Mesendoderm (in vitro differentiated cells): ENCODE measurements at places on chromosomes 11 and 22.

GRCh38 chr22:42560781-42561180 lies 7.0 kb downstream of the SERHL2 start:
- DNase-seq = peak; percentile 77

DNA sequence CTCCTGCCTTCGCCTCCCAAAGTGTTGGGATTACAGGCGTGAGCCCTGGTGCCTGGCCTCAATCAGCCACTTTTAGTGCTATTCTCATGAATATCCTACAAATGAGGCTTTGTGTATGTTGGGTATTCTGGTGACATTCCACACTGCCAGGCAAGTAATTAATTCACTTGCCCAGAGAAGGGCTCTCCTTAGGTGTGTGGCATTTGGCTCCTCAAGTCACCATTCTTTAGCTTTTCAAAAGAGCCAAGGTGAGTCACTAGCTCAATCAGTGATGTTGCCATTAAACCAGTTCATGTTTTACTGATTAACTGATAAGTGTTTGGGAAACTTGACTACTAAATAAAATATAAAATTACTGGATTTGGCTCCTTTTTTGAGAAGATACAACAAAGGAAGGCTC lies 52.2 kb downstream of the SLC25A17 start:
- no peak for DNase-seq

DNA sequence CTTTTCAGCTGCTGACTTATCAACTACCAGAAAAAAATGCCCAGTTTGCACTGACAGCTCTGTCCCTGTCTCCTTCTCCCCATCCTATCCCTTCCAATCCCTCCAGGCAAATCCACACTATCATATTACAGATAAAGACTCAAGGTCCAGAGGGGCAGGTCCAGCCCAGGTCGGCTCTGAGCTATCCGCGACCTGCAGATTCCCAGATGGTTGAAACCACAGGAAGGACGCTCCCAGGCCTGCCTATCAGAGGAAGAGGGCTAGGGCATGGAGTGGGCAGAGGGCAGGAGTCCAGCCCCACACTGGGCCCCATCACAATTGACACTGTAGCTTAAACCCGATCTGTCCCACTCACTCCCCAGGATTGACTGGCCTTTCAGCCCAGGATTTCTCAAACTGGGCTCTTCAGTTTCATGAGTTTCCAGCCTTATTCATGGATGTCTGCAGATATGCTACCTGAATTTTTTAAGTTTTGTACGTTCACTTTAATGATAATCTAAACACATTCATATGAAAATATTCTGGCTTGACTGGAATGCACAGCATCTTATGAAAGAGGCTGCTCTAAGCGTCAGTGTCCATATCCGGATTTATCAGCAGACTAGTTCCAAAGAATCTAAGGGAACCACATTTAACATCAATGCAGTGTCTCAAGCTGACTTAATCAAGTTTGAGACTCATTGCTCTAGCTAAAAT lies 16.4 kb upstream of the FCHSD2 start:
- no peak for DNase-seq

- no peak for DNase-seq
Observed at GRCh38 chr11:35539256-35539655, 13.8 kb upstream of the PAMR1 start.

DNA sequence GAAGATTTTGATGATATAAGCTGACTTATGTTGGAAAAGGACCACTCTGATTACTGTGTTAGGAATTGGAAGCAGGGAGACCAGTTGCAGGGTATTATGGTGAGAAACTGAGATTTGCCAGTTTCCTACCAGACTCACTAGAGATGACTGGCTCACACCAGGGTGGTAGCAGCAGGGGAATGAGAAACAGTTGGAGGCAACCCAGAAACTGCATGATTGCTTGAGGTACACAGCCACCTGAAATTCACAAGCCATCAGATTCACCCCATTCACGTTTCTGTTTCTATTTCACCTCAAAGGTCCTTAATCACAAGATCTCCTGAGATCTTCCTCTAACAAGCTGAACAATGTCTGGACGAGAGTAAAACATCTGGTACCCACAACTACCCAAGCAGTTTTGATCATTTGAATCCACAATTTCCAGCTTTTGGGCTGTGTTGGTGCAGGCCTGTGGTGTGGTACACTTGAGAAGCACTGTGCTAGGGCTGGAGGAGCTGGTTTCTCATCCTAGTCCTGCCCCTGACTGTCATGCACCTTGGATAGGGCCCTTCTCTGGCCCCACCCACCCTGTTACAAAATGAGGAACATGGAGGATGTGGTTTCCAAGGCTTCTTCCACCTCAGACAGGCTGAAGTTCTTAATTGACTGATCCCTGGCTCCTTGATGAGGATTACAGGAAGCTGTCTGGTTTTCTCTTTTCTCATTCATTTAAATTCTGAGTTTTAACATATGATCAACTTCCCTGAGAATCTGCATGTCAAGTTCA lies 233.4 kb downstream of the INSC start:
- no peak for DNase-seq

- DNase-seq = no peak
Observed at GRCh38 chr11:60978546-60979380, 7.3 kb downstream of the CD6 start.

- no peak for DNase-seq
Observed at GRCh38 chr22:46202897-46203600, 47.0 kb downstream of the CDPF1 start.

GRCh38 chr11:72225411-72225951 lies 914 bp downstream of the INPPL1 start:
- DNase-seq = peak; percentile 26

DNA sequence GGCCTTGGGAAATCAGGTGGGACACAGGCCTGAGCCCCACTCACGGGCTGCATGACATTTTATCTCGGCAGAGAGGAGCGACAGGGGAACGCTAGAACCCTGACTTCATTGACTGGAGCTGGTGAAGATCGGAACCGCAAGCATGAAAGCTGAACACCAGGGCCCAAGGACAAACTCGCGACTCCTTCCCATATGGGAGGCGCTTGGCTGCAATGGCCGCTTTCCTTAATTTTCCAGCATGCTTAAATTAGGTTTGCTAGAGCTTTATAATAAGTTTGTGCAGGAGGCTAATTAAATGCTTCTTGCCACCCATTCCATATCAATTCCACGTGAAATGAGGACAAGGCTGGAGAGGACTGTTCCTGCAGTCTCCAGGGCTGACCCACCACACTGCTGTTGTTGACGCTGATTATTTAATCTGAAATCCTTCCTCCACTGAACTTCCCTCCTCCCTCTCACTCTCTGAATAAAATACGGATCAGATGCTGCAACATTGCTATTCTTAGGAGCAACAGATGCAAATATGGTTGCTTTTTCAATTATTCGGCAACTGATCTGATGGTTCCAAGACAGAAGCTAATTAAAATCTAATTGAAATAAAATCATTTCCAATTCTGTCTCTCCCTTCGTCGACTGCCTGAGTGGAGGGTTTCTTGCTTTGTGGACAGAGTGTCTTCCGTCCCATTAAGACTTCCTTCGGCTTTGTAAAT lies 692.9 kb downstream of the OPCML start:
- DNase-seq = no peak

DNA sequence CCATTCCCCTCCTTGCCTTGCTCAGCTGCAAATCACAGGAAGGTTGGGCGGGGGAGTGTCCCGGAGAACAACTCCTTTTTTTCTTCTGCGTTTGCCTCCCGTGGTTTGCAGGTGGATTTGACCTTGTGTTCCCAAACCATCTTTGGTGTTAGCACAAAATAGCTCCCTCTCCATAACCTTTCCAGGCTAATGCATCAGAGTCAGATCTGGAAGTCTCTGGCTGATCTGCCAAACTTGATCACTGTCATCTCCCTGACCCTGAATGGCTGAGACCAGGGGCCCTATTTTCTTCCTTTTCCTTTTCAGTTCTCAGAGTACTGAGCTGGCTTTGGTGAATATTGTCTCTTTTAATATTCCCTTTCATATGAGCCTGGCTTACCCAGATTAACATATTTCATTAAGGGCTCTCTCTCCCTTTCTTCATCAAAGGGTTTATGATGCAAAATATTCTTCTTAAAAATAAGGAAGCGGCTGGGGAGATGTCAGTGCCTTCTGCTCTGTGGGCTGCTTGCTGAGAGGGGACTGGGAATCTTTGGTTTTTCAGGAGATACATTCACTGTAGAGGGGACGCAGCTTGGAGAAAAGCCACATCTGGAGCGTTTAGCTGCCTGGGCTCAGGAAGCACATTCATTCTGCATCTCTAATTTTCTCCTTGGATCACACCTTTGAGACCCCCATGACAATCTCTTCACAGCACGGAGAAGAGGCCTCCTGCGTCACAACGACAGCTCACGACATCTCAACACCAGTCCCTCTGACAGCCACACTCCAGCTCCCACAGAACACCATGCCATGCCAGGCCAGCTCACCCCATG lies 148.3 kb downstream of the CEP164 start:
- no peak for DNase-seq

DNA sequence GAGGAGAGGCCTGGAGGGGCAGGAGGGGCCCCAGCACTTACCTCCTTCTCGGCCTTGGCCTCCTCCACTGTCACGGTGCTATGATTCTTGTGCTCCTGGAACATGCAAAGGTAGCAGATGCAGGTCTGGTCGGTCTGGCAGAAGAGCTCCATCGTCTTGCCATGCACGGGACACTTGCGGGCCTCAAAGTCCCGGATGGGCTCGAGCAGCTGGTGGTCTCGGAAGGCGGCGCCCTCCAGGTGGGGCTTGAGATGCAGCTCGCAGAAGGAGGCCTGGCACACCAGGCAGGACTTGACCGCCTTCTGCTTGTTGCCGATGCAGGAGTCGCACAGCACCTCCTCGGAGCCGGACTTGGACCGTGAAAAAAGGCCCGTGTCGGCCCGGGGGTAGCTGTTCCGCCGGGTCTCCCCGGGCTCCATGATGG lies 714 bp downstream of the TRIM29 start:
- no peak for DNase-seq

- DNase-seq = no peak
Observed at GRCh38 chr22:22906907-22907550, 19.4 kb downstream of the IGLL5 start.

DNA sequence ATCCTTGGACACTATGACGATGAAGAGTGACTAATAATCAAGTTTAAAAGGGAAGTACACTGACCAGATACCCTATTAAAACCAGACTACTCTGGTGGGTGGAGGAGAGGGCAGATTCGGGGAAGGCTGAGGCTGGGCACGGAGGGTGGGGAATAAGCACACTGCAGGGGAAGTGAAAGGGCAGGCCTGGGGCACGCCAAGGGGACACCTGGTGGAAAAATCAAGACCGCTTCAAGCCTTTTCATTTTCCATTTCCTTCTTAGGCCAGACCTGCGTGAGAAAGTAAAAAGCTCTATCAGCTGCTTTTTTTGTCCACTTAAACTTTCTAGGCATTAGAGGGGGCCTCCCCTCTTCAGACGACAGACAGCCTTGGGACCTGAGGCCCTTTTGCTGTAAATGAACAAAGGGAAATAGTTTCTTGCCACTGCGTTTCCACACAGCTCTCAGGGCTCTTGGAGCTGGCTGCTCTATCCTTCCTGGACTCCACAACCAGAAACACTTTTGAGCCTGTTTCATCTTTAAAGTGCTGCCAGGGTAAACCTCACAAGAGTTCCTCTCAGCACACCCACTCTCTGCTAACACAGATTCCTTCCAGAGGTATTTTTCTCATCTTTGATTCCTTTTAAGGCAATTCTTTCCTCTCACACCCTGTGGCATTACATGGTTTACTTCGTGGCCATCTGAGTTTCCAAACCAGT lies 25.0 kb upstream of the SERPIND1 start:
- DNase-seq = no peak

DNA sequence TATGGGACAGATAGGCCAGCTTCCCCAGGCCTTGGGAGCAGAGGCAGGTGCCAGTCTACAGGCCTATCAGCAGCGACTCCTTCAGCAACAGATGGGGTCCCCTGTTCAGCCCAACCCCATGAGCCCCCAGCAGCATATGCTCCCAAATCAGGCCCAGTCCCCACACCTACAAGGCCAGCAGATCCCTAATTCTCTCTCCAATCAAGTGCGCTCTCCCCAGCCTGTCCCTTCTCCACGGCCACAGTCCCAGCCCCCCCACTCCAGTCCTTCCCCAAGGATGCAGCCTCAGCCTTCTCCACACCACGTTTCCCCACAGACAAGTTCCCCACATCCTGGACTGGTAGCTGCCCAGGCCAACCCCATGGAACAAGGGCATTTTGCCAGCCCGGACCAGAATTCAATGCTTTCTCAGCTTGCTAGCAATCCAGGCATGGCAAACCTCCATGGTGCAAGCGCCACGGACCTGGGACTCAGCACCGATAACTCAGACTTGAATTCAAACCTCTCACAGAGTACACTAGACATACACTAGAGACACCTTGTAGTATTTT lies 26.6 kb upstream of the L3MBTL2 start:
- DNase-seq = no peak

- DNase-seq = peak; percentile 82
Observed at GRCh38 chr11:46520971-46521745, 72.7 kb downstream of the AMBRA1 start.

GRCh38 chr11:120244476-120245365 lies 4.8 kb downstream of the POU2F3 start:
- no peak for DNase-seq

GRCh38 chr11:98616098-98616655 lies 404.6 kb upstream of the CNTN5 start:
- DNase-seq = no peak

GRCh38 chr11:75155570-75156422 lies 4.9 kb downstream of the SLCO2B1 start:
- DNase-seq = no peak

GRCh38 chr11:85721191-85721590 lies 35.2 kb upstream of the CCDC89 start:
- DNase-seq = no peak

DNA sequence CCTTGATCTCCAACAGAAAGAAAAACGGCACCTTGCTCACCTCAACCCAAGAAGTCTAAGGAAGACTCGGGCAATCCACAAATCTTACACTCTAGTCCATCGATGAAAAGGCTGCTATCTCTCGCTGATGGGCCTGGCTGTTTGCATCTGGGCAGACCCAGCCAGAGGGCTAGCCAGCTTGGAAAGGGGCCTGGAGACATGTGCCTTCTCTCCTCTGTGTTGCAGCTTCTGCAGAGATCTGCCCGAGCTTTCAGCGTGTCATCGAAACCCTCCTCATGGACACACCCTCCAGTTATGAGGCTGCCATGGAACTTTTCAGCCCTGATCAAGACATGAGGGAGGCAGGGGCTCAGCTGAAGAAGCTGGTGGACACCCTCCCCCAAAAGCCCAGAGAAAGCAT lies 3.2 kb downstream of the SCGB1A1 start:
- no peak for DNase-seq

GRCh38 chr11:64787526-64788320 lies 9.4 kb upstream of the SF1 start:
- DNase-seq = peak; percentile 65

GRCh38 chr11:72786305-72787215 lies 7.3 kb downstream of the STARD10 start:
- no peak for DNase-seq

GRCh38 chr11:69373251-69373635 lies 79.3 kb downstream of the MYEOV start:
- no peak for DNase-seq

- no peak for DNase-seq
Observed at GRCh38 chr11:120039039-120039438, 98.9 kb downstream of the TRIM29 start.
